ENCODE measurements at places on chromosomes 3 and 15.

- peak; percentile 62 for DNase-seq
Measured at GRCh38 chr3:178325330-178325729, 210.9 kb upstream of the KCNMB2 start.

- DNase-seq = no peak
Measured at GRCh38 chr3:186823386-186823785, 17.1 kb upstream of the RFC4 start.

GRCh38 chr3:58749948-58750347 is 83.4 kb upstream of the FAM3D start:
- DNase-seq = no peak

- DNase-seq = no peak
Measured at GRCh38 chr3:192831111-192831644, 86.5 kb downstream of the MB21D2 start.

- DNase-seq = no peak
Measured at GRCh38 chr3:129389572-129389937, 38.9 kb downstream of the EFCAB12 start.

DNA sequence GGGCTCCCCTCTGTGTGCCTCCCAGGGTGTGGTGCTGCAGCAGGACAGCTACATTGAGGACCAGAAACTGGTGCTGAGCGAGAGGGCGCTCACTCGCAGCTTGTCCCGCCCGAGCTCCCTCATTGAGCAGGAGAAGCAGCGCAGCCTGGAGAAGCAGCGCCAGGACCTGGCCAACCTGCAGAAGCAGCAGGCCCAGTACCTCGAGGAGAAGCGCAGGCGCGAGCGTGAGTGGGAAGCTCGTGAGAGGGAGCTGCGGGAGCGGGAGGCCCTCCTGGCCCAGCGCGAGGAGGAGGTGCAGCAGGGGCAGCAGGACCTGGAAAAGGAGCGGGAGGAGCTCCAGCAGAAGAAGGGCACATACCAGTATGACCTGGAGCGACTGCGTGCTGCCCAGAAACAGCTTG is 53.7 kb downstream of the KLHL25 start:
- DNase-seq = no peak

GRCh38 chr3:136255672-136256406 is 5.7 kb downstream of the PCCB start:
- DNase-seq = no peak

DNA sequence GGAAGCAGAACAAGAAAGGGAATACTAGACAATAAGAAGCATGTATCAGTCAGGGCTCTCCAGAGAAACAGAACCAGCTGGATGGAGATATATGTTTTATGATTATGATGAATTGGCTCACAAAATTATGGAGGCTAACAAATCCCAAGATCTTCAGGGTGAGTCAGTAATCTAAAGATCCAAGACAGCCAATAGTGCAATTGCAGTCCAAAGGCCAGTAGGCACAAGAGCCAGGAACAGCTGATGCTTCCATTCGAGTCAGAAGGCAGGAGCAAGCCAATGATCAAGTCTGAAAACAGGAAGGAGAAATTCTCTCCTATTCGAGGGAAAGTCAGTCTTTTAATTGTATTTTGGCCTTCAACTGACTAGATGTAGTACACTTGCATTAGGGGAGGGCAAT is 164.9 kb upstream of the ST8SIA2 start:
- DNase-seq = no peak

- no peak for DNase-seq
Measured at GRCh38 chr15:57607570-57608000, 15.9 kb downstream of the MYZAP start.

DNA sequence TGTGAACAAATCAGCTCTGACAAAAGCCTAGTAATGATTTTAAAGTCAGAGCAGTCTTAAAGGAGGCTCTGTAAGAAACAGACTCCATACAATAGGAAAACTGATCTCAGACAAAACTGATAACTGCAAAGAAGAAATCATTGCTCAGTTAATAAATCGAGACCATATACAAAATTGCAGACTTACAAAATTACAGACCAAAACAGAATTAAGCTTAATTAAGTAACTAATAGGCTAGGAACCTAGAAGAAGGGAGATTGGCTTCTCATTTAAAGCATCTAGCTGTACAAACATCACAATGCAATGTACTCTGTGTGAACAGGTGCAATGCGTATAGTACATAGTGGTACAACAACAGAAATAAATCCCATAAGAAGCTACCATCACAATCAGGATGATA is 46.3 kb downstream of the ZBTB20 start:
- no peak for DNase-seq

GRCh38 chr3:66344391-66344811 is 123.6 kb downstream of the SLC25A26 start:
- DNase-seq = no peak

DNA sequence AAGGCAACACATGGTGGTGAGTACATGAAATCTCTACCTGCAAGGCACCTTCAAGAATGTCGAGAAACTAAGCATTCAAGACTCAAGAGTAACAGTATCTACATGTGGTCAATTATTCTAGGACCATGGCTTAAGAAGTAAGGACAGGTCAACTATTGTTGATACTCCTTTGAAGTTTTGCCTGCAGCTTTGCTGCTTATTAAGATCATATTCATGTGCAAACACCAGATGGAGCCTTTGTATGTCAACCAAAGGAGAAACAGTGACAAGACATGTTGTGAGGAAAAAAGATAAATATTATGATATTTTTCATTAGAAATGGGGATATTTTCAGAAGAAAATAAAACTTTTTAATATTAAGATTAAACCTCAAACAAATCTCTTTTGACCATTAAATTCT is 52.3 kb upstream of the FGF7 start:
- peak; percentile 31 for DNase-seq

DNA sequence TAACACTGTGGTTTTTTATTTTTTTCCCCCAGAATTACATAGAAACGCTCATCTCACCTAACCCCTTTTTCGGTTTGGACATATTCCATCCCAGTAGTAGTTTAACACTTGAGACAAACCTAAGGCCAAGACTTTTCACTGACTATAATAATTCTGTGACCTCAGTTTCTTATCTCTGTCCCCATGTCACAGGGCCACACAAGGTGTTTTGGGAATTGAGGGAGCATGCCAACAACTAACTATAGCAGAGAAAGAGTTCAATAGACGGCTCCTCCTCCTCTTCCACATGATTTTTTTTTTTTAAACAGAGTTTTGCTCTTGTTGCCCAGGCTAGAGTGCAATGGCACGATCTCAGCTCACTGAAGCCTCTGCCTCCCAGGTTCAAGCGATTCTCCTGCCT is 27.4 kb upstream of the GHSR start:
- DNase-seq = no peak

- DNase-seq = no peak
Measured at GRCh38 chr3:17882981-17883380, 140.6 kb upstream of the TBC1D5 start.

DNA sequence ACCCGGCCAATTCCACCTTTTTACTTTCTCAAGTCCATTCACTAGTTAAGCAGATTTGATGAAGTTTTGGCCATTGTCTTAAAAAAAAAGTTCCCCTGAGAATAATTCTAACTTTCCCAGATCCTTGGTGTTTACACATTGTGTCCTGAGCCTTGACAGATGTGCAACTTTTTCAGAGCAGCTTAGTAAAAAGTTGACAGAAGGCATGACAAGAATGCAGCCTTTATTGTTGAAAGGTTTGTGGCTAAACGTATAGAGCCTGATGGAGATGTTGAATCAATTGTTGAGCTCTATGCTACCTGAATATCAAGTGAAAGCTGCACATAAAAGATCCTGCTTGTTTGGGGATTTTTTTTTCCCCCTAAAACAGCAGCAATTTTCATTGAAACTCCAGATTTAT is 75.3 kb upstream of the CMTM7 start:
- no peak for DNase-seq

DNA sequence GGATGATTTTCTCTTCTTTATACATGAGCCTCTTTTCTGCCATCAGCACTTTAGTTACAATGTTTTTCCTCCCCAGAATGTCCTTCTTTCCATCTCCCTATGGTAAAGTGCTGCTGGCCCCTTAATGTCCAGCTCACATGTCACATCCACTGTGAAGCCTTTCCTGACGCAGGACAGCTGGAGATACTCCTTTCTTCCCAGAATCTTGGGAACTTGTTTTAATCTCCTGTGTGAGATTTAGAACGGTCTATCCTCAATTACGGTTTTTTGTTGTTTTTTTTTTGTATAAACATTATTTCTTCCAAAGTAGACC is 147.7 kb upstream of the TSC22D2 start:
- no peak for DNase-seq

GRCh38 chr15:67692573-67692972 is 132.7 kb upstream of the SKOR1 start:
- no peak for DNase-seq

DNA sequence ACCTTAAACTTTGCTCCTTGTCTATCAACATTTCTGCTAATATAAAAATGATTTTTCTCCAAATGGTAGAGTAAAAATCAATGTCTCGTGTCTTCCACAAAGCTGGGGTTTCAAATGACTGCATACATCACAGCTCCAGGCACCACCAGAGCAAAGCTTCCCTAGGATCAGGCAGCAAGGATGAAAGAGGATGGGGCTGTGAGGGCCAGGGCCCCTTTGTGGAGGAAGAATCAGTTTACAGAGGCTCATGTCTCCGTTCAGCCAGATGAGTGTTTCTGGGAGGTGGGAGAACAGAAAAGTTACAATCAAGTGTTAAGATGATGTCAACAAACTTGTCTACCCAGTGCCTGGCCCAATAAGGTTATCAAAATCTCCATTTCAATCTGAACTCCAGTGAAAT is 105.5 kb downstream of the BDH1 start:
- no peak for DNase-seq

GRCh38 chr15:48175126-48175525 is 3.0 kb downstream of the MYEF2 start:
- no peak for DNase-seq

DNA sequence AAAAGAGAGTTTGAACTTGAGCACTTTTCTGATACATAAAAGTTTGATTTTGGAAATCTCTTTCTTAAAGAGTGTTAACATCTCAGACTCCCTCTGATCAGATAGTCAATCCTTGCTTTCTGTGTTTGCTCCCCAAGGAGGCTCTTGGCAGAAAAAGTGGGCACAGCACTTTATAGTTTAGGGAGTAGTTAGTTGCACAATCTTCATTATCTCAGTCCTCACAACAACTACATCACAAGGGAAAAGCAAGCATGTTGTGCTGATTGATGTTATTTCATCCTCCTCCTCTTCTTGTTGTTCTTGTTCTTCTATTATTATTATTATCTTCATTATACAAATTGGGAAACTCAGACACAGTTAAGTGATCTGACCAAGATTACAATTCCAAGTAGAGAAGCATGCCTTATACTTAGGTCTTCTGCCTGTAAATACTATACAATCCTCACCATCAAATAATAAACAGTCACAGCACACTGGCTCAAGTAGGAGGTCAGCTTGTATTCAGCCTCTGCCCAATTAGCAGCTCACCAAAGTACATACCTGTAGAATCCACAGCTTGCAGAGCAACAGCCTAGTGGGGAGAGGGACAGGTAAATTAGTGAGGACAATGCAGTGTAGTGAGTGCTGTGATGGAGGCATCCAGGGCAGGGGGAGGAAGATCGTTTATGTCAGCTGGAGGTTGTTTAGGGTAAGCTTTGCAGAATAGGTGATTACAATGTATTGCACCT is 304.1 kb upstream of the MME start:
- no peak for DNase-seq

- peak; percentile 67 for DNase-seq
Measured at GRCh38 chr3:115819785-115820384, 196.6 kb downstream of the GAP43 start.

- DNase-seq = no peak
Measured at GRCh38 chr15:31472636-31473384, 146.2 kb downstream of the KLF13 start.

DNA sequence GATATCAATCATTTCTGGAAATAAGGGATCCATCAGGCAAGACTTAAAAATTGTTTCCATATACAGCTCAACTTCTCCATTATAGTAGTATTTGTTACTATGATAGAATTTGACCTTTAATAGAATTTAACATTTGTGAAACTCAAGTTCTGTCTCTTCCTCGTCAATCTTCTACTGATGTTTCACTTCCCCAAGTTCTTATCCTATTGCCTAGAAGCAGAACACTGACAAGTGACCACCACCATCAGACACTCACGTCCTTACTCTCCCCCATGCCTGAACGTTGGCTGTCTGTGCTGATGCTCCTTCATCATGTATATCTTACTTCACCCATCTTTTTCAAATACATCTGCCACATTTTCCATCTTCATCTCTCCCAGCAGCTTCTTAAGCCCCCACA is 26.6 kb upstream of the TAFA4 start:
- no peak for DNase-seq

DNA sequence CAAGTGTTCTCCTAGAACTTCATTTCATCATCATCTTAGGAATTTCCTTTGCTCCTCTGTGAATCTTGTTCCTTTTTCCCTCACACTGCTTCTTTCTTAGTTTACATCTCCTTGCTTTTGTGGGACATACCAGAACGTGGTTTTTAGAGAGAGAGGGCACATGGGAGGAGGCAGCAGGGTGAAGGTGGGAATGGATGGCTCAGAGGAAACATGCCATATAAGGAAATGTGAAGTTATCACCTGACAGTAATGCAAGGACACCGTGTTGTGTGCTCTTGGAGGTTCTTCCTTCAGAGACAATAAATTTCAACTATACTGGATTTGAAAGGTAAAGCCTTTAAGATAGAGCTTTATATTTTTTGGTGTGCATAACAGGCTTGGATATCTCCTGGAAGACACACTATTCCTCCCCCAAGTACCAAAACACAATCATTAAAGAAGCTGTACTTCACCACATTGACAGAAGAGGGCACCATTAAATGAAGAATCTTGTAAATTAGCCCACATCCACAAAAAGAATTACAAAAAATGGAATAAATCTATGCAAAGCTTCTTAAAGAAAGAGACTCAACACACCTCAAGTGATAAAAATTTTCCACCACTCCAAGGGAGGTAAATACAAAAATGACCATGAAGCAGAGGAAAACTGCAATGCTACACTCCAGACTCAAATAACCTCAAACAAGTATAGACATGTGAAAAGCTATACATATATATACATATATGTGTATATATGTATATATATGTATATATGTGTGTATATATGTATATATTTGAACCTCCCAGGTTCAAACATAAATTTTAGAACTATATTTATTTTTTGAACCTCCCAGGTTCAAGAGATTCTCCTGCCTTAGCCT is 26.1 kb downstream of the RPL39L start:
- DNase-seq = peak; percentile 58

GRCh38 chr3:186669378-186670084 is 3.7 kb downstream of the HRG start:
- DNase-seq = no peak

DNA sequence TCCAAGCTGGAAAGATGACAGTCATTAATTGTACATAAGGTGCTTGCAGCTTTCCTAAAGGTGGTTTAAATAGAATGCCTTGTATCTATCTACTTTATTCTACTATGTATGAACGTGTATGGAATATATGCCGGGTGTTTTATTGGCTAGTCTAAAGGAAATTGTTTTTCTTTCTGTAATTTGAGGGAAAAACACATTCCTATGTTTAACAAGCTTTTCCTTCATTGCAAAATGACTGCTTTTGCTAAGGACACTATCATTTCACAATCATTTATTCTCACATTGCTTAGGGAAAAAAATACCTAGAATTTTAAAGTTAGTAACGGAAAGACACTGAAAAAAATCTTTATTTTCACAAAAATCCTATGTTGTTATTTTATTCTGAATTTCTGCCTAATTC is 141.7 kb downstream of the WDR76 start:
- no peak for DNase-seq
